CD4-positive, alpha-beta memory T cell (primary cell): ENCODE measurements at places on chromosomes 6 and 20. TPM values are rescaled to one million over a fixed set of nuclear protein-coding genes. Genes with fewer than 3 reads are reported as not detected.
A peak's percentile ranks its signal among the peaks of the same experiment; 100 is the strongest.

The SASH1 gene
- polyA plus RNA-seq: 4.9 TPM

The PSMF1 gene
- polyA plus RNA-seq: 189 TPM

The OTOR gene
- not detected for polyA plus RNA-seq

The PPP1R10 gene
- polyA plus RNA-seq: 8.5 TPM

The OR14J1 gene
- polyA plus RNA-seq: not detected

The PAK5 gene
- polyA plus RNA-seq: not detected

The FAXC gene
- polyA plus RNA-seq: not detected

The OR2H1 gene
- polyA plus RNA-seq: not detected

- H3K27me3 ChIP-seq: no peaks in the 10 kb centered on the region
- peaks cover 10% of the 10 kb centered on the region for H3K36me3 ChIP-seq
- H3K4me1 ChIP-seq: no peaks in the 10 kb centered on the region
- no peak overlapping the region for H3K4me3 ChIP-seq
Observed at GRCh38 chr6:136625293-136625692, 75.1 kb upstream of the MAP7 start.

DNA sequence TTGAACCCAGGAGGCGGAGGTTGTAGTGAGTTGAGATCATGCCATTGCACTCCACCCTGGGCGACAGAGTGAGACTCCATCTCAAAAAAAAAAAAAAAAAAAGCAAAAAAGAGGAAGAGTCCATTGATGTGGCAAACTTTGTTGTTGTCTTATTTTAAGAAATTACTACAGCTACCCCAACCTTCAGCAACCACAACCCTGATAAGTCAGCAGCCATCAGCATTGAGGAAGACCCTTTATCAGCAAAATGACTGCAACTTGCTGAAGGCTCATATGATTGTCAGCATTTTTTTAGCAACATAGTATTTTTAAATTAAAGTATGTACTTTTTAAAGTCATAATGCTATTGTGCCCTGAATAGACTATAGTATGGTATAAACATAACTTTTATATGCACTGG is 48.8 kb downstream of the ZFP64 start:
- no peak for DNase-seq
- H3K4me1 ChIP-seq: no peaks in the 10 kb centered on the region
- H3K27me3 ChIP-seq: no peaks in the 10 kb centered on the region
- no peak overlapping the region for H3K4me3 ChIP-seq
- no peak overlapping the region for H3K27ac ChIP-seq
- H3K36me3 ChIP-seq: no peaks in the 10 kb centered on the region

DNA sequence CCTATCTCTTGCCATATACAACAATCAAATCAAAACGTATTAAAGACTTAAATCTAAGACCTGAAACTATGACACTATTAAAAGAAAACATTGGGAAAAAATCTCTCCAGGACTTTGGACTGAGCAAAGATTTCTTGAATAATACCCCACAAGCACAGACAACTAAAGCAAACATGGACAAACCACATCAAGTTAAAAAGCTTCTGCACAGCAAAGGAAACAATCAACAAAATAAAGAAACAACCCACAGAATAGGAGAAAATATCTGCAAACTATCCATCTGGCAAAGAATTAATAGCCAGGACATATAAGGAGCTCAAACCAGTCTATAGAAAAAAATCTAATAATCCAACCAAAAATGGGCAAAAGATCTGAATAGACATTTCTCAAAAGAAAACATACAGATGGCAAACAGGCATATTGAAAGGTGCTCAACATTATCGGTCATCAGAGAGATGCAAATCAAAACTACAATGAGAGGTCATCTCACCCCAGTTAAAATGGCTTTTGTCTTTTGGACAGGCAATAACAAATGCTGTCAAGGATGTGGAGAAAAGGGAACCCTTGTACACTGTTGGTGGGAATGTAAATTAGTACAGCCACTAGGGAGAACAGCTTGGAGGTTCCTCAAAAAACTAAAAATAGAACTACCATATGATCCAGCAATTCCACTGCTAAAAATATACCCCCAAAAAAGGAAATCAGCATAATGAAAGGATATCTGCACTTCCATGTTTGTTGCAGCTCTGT is 76.2 kb downstream of the SNX5 start:
- no peaks in the 10 kb centered on the region for H3K36me3 ChIP-seq
- no peaks in the 10 kb centered on the region for H3K27me3 ChIP-seq
- no peaks in the 10 kb centered on the region for H3K4me1 ChIP-seq
- no peak overlapping the region for H3K27ac ChIP-seq
- DNase-seq: no peak
- no peak overlapping the region for H3K4me3 ChIP-seq

GRCh38 chr6:132007474-132008190 is 56.5 kb upstream of the CCN2 start:
- no peak overlapping the region for H3K4me3 ChIP-seq
- no peak for DNase-seq
- H3K27me3 ChIP-seq: no peaks in the 10 kb centered on the region
- no peak overlapping the region for H3K27ac ChIP-seq
- no peaks in the 10 kb centered on the region for H3K36me3 ChIP-seq
- no peaks in the 10 kb centered on the region for H3K4me1 ChIP-seq

GRCh38 chr20:34562641-34563040 is 4.1 kb downstream of the MAP1LC3A start:
- no peak overlapping the region for H3K27ac ChIP-seq
- peaks cover 5% of the 10 kb centered on the region for H3K4me1 ChIP-seq
- no peaks in the 10 kb centered on the region for H3K27me3 ChIP-seq
- DNase-seq: no peak

DNA sequence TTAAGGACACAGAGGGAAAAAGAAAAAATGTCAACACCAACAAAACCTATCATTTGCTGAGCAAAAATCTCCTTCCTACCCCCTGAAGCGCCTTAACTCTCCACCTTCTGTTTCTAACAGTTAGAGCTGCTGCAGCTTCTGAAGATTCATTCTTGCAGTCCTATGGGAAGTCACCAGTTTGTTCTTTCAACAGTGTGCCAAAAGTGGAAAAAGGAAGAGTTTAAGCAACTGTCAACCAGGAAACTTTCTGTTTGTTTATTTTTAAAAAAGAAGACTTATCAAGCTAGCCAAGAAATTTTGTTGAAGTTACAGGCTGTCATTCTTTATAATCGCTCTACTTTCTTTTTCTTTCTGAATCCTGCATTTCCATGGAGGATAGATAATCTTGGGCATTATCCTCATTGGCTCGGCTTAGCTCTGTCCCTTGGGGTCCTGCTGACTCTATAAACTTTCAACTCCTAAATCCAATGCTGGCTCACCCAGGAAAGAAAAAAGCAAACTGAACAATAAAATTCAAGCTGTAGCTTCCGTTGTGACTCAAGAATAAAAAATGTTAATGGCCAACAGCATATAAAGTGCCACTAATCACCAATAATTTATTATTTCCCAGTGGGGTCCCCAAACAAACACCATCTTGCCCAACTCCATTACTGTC is 172.8 kb upstream of the CITED2 start:
- DNase-seq: no peak
- H3K36me3 ChIP-seq: no peaks in the 10 kb centered on the region
- no peaks in the 10 kb centered on the region for H3K27me3 ChIP-seq
- H3K4me1 ChIP-seq: peaks cover 19% of the 10 kb centered on the region
- H3K27ac ChIP-seq: no peak overlapping the region

DNA sequence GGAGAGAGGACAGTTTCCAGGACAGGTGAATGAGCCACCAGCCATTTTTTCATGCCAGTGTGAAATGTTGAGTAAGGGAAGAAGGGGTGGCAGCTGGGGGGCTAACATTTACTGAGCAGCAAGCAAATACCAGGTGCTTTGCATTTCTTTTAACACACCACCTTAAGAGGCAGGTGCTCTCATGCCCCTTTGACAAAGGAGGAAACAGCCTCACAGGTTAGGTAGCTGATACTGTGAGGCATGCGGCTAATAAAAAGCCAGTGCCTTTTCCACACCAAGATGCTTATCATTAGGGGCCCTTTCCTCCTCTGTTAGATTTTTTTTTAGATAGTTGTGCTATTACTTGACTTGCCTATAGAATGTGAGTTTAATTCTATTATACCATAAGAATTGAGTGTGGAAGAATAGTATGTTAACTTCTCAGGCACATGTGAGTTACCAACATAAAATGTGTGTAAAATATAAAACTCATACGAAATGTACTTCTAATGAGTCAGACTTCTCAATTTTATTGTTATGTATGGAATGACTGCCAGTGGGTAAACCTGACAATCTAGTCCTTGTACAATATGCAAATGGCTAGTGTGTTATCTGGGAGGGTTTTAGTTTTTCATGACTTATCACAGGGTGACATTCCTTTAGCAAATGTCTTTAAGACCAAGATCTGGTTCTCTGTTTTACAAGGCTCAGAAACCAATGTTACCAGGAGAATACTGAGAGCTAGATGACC is 260.0 kb downstream of the TMEM242 start:
- H3K4me3 ChIP-seq: no peak overlapping the region
- H3K27me3 ChIP-seq: no peaks in the 10 kb centered on the region
- H3K27ac ChIP-seq: no peak overlapping the region
- DNase-seq: no peak
- H3K36me3 ChIP-seq: no peaks in the 10 kb centered on the region

DNA sequence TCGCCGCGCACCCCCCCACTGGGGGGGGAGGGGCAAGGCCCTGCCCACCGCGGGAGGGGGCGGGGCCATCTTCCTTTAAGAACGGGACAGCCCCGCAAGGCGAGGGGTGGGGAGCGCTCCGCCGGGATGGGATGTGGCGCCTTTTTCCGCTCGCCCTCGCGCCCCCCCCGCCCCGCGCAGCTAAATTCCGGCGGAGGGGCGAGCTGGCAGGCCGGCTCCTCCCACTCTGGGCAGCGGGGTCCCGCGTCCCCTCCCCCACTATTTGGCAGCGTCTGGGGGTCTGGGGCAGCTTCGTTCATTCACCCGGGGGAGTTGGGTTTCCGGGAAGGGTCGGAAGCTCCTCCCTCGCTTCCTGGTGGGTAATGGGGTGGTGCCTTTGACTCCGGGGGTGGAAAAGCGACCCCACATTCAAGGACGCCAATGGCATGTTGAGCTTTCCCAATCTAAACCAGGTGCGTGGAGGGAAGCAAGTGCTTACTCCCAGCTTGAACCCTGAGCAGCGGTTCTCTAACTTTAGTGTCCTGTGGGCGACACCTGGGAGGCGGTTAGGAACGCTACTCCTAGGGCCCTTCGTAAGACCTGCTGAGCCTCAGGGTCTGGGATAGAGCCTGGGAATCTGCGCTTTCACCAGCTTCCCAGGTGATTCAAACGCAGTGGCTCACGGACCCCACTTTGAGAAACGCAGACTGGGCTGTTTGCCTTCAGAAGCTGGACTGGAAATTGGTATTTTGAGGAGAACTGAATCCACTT is 927 bp downstream of the ASXL1 start:
- H3K27ac ChIP-seq: peak overlapping the region; percentile 87
- H3K36me3 ChIP-seq: no peaks in the 10 kb centered on the region
- peak overlapping the region; percentile 77 for H3K4me3 ChIP-seq
- no peaks in the 10 kb centered on the region for H3K27me3 ChIP-seq
- H3K4me1 ChIP-seq: peaks cover 52% of the 10 kb centered on the region

DNA sequence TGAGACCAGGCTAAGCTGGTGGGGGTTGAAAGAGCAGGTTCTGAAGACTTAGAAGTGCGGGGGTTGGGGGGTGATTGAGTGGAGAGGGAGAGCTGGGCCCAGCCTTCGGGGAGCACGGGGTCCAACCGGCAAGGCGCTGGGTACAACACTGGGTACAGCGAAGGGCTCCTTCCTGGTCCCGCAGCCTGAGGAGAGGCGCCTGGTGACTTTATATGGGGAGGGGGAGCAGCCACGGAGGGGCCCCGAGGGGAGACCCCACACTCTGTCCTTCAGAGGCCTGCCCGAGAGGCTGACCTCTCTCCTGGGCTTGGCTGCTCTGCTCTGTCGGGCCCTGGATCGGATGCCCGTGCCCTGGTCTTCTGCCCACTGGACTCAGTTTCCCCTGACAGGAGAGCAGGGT is 10.4 kb upstream of the NTSR1 start:
- no peaks in the 10 kb centered on the region for H3K36me3 ChIP-seq
- no peaks in the 10 kb centered on the region for H3K4me1 ChIP-seq
- no peak overlapping the region for H3K27ac ChIP-seq
- no peak overlapping the region for H3K4me3 ChIP-seq
- DNase-seq: no peak
- no peaks in the 10 kb centered on the region for H3K27me3 ChIP-seq

- DNase-seq: no peak
- H3K36me3 ChIP-seq: no peaks in the 10 kb centered on the region
- no peak overlapping the region for H3K4me3 ChIP-seq
- H3K4me1 ChIP-seq: no peaks in the 10 kb centered on the region
Observed at GRCh38 chr6:44012078-44012493, 115.2 kb downstream of the MRPL14 start.

DNA sequence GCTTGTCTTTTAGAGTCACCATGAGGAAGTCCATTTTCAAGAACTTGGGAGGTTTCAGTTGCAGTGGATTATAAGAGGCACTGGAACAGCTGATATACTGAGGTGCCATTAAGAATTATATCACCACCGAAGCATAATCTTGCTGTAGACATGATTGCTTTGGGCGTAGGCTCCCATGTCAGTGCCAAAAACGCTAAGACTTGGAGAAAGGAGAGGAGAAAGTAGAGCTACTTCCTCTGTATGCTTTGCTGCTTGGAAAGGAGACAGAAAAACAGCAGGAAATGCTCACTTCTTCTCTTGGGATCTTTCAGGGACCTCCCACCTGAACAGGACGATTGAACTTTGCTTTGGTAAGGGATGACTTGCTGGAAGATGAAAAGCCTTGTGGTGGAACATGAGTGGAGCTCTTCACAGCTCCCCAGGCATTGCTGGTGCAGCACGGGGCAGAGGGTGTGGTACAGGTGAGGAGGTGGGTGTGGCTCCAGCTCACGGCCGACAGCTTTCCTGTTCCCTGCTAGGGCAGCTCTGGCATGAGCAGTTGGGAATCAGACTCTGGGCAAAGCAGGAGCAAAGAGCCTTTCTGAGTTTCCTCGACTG is 190.4 kb upstream of the JAG1 start:
- H3K4me1 ChIP-seq: no peaks in the 10 kb centered on the region
- H3K36me3 ChIP-seq: no peaks in the 10 kb centered on the region
- H3K27me3 ChIP-seq: no peaks in the 10 kb centered on the region
- no peak overlapping the region for H3K4me3 ChIP-seq
- no peak overlapping the region for H3K27ac ChIP-seq
- no peak for DNase-seq

DNA sequence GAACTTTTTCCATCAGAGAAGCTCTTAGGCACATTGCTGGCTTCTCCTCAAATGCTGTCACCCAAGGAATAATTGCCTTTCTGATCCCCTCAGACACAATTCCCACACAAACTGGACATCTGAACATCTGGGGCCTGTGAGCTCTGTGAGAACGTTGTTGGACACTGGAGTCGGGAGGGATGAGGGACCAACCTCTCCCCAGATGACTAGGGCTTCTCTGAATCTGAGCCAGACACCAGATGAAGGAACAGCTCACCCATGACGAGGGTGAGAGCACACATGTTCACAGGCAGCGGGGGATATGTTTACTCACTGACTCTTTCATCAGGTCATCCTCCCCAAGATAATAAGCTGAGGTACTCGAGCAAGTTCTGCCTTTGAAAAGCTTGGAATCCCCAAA is 283.9 kb upstream of the SUPT3H start:
- no peak overlapping the region for H3K27ac ChIP-seq
- H3K27me3 ChIP-seq: no peaks in the 10 kb centered on the region
- no peak for DNase-seq
- no peaks in the 10 kb centered on the region for H3K36me3 ChIP-seq

DNA sequence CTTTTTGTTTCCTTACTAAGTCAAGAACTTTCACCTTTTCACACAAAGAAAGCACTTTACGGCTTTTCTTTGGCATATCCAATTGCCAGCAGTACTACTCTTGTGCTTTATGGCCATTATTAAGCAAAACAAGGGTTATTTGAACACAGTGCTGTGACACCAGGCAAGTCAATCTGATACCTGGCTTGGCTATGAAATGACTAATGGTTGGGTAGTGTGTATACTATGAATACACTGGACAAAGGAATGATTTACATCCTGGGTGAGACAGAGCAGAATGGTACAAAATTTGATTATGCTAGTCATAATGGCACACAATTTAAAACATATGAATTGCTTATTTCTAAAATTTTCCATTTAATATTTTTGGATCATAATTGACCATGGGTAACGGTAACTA is 22.1 kb upstream of the ADGRF1 start:
- DNase-seq: no peak
- no peaks in the 10 kb centered on the region for H3K36me3 ChIP-seq
